Cardiac septum (tissue), 1 donor: ENCODE measurements at places on chromosomes 2 and 18. TPM values are rescaled to one million over a fixed set of nuclear protein-coding genes. Genes with fewer than 3 reads are reported as not detected.

GRCh38 chr2:182816866-182817265 lies 49.6 kb downstream of the FRZB start:
- DNase-seq = no peak

- DNase-seq = no peak
Observed at GRCh38 chr2:60977562-60977895, 40.0 kb upstream of the PEX13 start.

DNA sequence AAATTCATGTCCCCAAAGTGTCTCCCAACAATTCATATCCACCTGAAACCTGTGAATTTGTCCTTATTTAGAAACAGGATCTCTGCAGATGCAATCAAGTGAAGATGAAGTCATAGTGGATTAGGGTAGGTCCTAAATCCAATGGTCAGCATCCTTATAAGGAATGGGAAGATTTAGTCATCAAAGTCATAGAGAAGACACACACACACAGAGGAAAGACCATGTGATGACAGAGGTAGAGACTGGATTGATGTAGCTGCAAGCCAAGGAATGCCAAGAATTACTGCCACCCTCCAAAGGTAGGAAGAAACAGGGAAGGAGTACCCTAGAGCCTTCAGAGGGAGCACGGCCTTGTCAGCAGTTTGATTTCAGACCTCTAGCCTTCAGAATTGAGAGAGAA lies 17.7 kb downstream of the ADD2 start:
- no peak for DNase-seq

- DNase-seq = no peak
Observed at GRCh38 chr18:11741505-11742145, 52.6 kb downstream of the GNAL start.

GRCh38 chr18:58069099-58069498 lies 25.1 kb downstream of the NEDD4L start:
- DNase-seq = no peak

- DNase-seq = no peak
Observed at GRCh38 chr2:168910330-168910729, 9.2 kb downstream of the G6PC2 start.

DNA sequence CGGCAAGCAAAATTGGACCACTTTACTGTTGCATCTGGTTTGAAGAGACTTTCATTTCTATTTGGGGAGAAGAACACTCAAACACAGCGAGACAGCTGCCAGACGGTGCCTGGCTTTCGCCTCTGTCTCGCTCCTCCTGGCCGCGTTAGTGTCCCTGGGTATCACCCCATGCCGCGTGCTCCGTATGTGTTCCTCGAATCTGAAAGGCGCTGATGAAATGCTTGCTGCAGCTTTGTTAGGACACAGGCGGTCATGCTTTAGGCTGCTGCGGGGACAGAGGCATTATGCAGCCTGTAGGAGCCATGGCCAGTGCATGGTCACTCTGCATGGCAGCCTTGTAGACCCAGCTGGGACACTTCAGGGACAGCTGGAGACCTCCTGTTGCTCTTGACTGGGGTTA lies 53.9 kb downstream of the LDLRAD4 start:
- no peak for DNase-seq

DNA sequence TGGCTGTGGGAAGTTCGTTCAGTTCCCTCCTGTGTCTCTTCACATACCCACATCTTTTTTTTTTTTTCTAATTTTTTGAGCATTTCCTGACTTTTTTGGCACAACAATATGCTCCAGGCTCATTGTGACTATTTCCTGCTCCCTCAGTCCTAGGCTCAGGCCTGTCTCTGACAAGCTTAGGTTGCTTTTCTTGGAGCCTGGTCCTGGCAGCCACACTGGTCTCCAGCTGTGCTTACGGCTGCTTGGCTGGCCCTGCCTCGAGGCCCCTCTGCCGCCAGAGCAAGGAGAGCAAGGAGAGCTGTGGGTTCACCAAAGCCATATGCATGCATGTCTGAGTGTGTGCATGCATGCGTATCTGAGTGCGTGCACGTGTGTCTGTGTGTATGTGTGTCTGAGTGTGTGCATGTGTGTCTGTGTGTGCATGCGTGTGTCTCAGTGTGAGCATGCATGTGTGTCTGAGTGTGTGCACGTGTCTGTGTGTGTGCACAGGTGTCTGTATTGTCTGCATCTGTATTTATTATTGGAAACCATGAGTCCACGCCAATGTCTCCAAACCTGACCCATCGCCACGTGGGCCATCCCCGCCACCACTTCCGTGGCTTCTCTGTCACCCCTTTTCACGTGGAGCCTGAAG lies 766.1 kb upstream of the SALL3 start:
- DNase-seq = no peak

DNA sequence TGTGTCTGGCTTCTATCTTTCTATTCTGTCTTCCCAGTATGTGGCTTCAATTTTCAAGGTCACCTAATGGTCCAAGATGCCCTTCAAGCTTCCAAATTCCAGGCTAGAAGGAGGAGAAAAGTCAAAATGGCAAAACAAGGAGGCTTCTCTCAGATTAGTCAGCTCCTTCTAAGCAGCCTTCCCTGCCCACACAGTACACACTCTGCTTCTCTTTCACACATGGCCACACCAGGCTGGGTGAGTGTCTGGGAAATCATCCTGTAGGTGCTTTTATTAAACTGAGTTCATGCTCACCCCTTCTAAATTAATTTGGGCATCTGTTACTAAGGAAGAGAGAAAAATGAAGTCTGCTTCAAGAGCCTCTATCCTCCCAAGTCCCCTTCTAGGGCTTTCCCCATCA lies 277.2 kb upstream of the MGAT5 start:
- DNase-seq = no peak

- no peak for DNase-seq
Observed at GRCh38 chr2:138485019-138485418, 16.6 kb upstream of the SPOPL start.

- no peak for DNase-seq
Observed at GRCh38 chr18:45060102-45060501, 379.4 kb downstream of the SETBP1 start.

- no peak for DNase-seq
Observed at GRCh38 chr2:48600204-48600813, 17.3 kb upstream of the GTF2A1L start.

GRCh38 chr18:10153924-10154752 lies 240.3 kb downstream of the VAPA start:
- DNase-seq = no peak

- no peak for DNase-seq
Observed at GRCh38 chr2:61658841-61659780, 121.0 kb upstream of the XPO1 start.

GRCh38 chr2:136322428-136322827 lies 204.5 kb upstream of the CXCR4 start:
- no peak for DNase-seq

DNA sequence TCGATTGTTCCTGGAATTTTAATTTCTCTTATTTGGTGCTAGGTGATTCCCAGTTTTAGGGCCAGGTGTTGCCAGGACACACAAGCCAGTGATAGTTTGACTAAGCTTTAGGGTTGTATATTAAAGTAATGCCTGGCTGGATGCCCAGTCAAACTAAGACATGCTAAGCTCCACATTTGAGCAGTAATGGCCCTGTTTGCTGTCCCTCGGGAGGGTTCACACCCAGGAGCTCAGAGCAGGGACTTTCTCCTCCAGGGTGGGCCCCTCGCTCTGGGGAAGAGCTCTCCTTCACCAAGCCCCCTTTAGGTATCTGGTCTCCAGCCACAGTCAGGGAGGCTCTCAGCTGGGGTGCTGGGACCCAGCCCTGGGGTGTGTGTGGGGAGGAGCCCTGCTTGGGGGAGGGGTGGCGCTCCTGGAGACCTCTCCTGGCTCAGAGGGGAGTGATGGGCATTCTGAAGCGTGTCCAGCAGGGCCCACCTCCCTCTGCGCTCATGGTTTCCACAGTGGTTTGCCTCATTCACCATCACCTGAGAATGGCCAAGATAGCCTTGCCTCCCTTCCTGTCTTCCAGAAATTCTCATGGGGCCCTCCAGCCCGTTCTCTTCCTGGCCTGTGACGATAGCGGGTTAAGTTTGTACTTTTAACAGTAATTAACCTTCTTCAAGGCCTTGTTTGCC lies 31.7 kb downstream of the INPP4A start:
- no peak for DNase-seq

DNA sequence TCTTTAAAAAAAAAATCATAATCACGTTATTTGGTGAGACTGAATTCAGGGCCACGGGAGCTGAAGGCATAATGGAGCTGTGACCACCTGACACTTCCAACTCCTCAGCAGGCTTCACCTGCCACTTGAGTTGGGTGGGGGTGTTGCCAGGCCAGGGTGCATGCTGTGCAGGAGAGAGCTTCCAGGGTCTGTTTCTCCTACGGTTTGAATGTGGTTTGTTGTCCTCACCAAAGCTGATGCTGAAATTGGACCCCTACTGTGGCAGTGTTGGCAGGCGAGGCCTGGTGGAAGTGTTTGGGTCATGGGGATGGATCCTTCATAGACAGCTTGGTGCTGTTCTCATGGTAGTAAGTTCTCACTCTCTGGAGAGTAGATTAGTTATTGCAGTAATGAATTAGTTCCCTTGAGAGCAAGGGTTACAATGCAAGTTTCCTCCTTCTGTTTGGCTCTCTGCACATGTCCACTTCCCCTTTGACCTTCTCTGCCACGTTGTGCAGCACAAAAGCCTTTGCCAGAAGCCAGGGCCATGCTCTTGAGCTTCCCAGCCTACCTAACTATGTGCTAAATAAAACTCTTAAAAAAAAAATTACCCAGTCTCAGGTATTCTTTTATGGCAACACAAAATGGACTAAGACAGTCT lies 38.3 kb upstream of the ANKRD44 start:
- DNase-seq = no peak

GRCh38 chr2:84534225-84534624 lies 17.9 kb downstream of the DNAH6 start:
- DNase-seq = no peak

GRCh38 chr2:204473224-204473623 lies 72.1 kb upstream of the PARD3B start:
- no peak for DNase-seq

DPYSL5 gene
- total RNA-seq = 0.19 TPM

CWC22 gene
- 13.1 TPM for total RNA-seq

VWC2L gene
- total RNA-seq = 0.08 TPM

SERPINE2 gene
- 91.5 TPM for total RNA-seq

MC2R gene
- total RNA-seq = not detected

COLEC12 gene
- total RNA-seq = 5.5 TPM

INHBB gene
- 2.8 TPM for total RNA-seq

IGFBP5 gene
- 191 TPM for total RNA-seq
